Thoracic aorta (tissue), 2 donors: ENCODE measurements at places on chromosomes 3 and 15. TPM values are rescaled to one million over a fixed set of nuclear protein-coding genes. Genes with fewer than 3 reads are reported as not detected.
A peak's percentile ranks its signal among the peaks of the same experiment; 100 is the strongest.

Gene PLA1A
- total RNA-seq, result 20.8 TPM

DNA sequence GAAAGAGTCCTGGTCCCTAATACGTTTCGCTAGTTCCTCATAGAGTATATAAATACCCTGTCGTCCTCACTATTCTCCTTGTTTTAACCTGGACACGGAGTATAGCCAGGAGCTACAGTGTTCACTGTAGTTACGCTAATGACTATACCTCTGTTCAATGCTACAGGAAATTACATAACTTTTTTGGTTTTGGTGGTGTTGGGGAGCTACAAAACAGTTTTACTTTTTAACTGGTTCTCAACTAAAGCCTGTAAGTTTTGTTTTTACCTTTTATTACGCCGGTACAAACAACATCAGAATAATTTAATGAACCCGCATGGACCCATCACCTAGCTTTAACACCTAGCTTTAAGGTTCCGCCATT lies 1.5 kb downstream of the LMLN start:
- H3K4me1 ChIP-seq, result peaks cover 18% of the 10 kb centered on the region
- no peak for DNase-seq
- H3K4me3 ChIP-seq, result peak overlapping the region; percentile 78
- no peak overlapping the region for H3K27ac ChIP-seq
- no peaks in the 10 kb centered on the region for H3K27me3 ChIP-seq
- H3K36me3 ChIP-seq, result no peaks in the 10 kb centered on the region

Gene IQSEC1
- total RNA-seq, result 121 TPM

- no peaks in the 10 kb centered on the region for H3K27me3 ChIP-seq
- H3K36me3 ChIP-seq, result no peaks in the 10 kb centered on the region
- no peaks in the 10 kb centered on the region for H3K4me1 ChIP-seq
- no peak for DNase-seq
- H3K4me3 ChIP-seq, result no peak overlapping the region
- H3K27ac ChIP-seq, result no peak overlapping the region
Measured at GRCh38 chr15:88284318-88284998, 27.9 kb upstream of the NTRK3 start.

DNA sequence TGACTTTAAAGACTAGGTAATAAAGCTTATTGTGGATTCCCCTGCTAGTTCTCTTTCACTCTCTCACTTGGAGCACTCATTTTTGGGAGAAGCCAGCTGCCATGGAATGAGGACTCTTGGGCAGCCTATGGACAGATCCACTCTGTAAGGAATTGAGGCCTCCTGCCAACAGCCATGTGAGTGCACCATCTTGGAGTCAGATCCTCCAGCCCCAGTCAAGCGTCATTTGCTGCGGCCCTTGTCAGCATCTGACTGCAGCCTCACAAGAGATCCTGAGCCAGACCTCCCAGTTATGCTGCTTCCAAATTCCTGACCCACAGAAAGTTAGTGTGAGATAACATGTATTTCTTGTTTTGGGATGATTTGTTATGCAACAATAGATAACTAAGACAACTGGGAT lies 101.9 kb downstream of the SEMA6D start:
- no peaks in the 10 kb centered on the region for H3K36me3 ChIP-seq
- H3K27ac ChIP-seq, result no peak overlapping the region
- no peaks in the 10 kb centered on the region for H3K4me1 ChIP-seq
- no peak overlapping the region for H3K4me3 ChIP-seq
- no peaks in the 10 kb centered on the region for H3K27me3 ChIP-seq
- DNase-seq, result no peak

Gene SNX22
- 0.27 TPM for total RNA-seq

- DNase-seq, result no peak
- no peaks in the 10 kb centered on the region for H3K27me3 ChIP-seq
- no peak overlapping the region for H3K4me3 ChIP-seq
- no peaks in the 10 kb centered on the region for H3K36me3 ChIP-seq
- H3K4me1 ChIP-seq, result no peaks in the 10 kb centered on the region
Measured at GRCh38 chr15:38005953-38006808, 71.7 kb downstream of the TMCO5A start.

GRCh38 chr3:97720417-97720816 lies 44.1 kb upstream of the ARL6 start:
- H3K27ac ChIP-seq, result no peak overlapping the region
- H3K4me1 ChIP-seq, result no peaks in the 10 kb centered on the region
- H3K4me3 ChIP-seq, result no peak overlapping the region
- no peaks in the 10 kb centered on the region for H3K27me3 ChIP-seq
- no peaks in the 10 kb centered on the region for H3K36me3 ChIP-seq
- DNase-seq, result no peak
